HT1080 (cell line): ENCODE measurements at places on chromosomes 3 and 15.

DNA sequence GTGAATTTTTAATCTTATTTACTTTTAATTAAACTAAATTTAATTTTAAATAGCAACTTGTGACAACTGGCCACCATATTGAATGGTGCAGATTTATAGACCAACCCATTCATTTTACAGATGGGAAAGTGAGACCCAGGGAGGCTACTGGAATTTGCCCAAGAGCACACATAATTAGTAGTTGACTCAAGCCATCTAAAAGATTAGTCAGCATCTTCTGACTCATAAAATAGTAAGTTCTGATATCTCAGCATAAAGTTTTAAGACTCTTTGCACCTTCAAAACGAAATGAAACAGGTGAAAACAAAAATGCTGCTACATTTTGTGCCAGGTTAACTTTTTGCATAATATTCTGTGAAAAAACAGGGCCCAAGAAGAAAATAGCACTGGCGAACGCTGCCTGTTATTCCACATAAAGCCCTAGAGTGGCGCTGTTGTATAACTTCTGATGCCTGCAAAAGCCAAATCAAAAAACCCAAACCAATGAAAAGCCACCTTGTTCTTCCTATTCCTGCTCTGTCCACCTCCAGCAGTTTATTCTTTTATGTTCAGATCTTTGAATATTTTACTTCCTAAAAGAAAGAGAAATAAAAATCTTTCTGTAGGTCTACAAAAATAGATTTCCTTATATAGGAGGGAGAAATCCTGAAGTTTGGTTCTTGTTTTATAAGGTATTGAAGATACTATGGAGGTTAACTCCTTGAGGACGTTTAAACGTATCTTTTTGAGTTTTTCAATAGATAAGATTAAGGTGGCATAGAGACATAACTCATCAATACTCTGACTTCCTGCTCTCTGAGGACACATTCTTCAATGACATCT, 62.8 kb downstream of the OTOL1 start:
- DNase-seq: peak; percentile 67

- peak; percentile 100 for DNase-seq
Observed at GRCh38 chr3:151305060-151305774, 11.4 kb downstream of the GPR87 start.

- no peak for DNase-seq
Observed at GRCh38 chr3:49648354-49649019, 25.7 kb upstream of the APEH start.

- peak; percentile 59 for DNase-seq
Observed at GRCh38 chr3:123392871-123393620, 55.8 kb downstream of the ADCY5 start.
